Upper lobe of right lung (tissue), 1 donor: ENCODE measurements at places on chromosomes 7 and 10. TPM values are rescaled to one million over a fixed set of nuclear protein-coding genes. Genes with fewer than 3 reads are reported as not detected.

Gene ERV3-1
- 24.9 TPM for total RNA-seq

Gene FAM13C
- total RNA-seq, result 11.8 TPM

GRCh38 chr10:48251525-48252353 lies 22.8 kb downstream of the FRMPD2 start:
- H3K36me3 ChIP-seq, result no peaks in the 10 kb centered on the region
- no peak overlapping the region for H3K27ac ChIP-seq
- DNase-seq, result no peak
- no peaks in the 10 kb centered on the region for H3K4me1 ChIP-seq
- H3K4me3 ChIP-seq, result no peak overlapping the region

GRCh38 chr10:119451300-119451896 lies 91.1 kb downstream of the RGS10 start:
- no peaks in the 10 kb centered on the region for H3K4me1 ChIP-seq
- no peak overlapping the region for H3K4me3 ChIP-seq
- H3K36me3 ChIP-seq, result peaks cover 76% of the 10 kb centered on the region
- no peak for DNase-seq
- no peaks in the 10 kb centered on the region for H3K27me3 ChIP-seq

GRCh38 chr7:7857143-7857583 lies 111.4 kb upstream of the GLCCI1 start:
- H3K4me1 ChIP-seq, result no peaks in the 10 kb centered on the region
- no peak overlapping the region for H3K27ac ChIP-seq
- H3K27me3 ChIP-seq, result no peaks in the 10 kb centered on the region
- H3K4me3 ChIP-seq, result no peak overlapping the region
- H3K36me3 ChIP-seq, result no peaks in the 10 kb centered on the region
- no peak for DNase-seq

Gene CTAGE15
- 0.93 TPM for total RNA-seq

DNA sequence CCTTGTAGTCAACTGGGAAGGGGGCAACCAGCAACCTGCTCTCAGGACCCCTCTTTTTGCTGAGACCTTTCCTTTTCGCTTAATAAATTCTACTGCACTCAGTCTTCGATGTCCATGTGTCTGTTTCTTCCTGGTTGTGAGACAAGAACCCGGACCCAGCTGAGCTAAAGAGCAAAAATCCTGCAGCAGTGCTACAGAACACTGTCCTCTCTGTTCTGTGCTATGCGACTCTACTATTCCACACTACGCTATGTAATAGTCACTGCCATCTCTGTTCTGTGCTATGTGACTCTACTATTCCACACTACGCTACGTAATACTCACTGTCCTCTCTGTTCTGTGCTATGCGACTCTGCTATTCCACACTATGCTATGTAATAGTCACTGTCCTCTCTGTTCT lies 34.3 kb downstream of the DIP2C start:
- H3K4me3 ChIP-seq, result no peak overlapping the region
- no peak for DNase-seq
- no peak overlapping the region for H3K27ac ChIP-seq
- peaks cover 17% of the 10 kb centered on the region for H3K4me1 ChIP-seq
- no peaks in the 10 kb centered on the region for H3K36me3 ChIP-seq
- no peaks in the 10 kb centered on the region for H3K27me3 ChIP-seq

- H3K36me3 ChIP-seq, result no peaks in the 10 kb centered on the region
- H3K4me1 ChIP-seq, result no peaks in the 10 kb centered on the region
- H3K27ac ChIP-seq, result no peak overlapping the region
- no peak overlapping the region for H3K4me3 ChIP-seq
- no peak for DNase-seq
These were observed 19.1 kb upstream of the GPAM start for GRCh38 chr10:112202561-112203241.

GRCh38 chr7:19009241-19009935 lies 108.0 kb downstream of the TWIST1 start:
- H3K4me1 ChIP-seq, result no peaks in the 10 kb centered on the region
- H3K36me3 ChIP-seq, result no peaks in the 10 kb centered on the region

Gene CDK5
- total RNA-seq, result 10.4 TPM

Gene VDAC2
- total RNA-seq, result 119 TPM

- H3K27me3 ChIP-seq, result no peaks in the 10 kb centered on the region
- no peak overlapping the region for H3K27ac ChIP-seq
- peaks cover 3% of the 10 kb centered on the region for H3K4me1 ChIP-seq
These were observed 198.9 kb upstream of the AOAH start for GRCh38 chr7:36923185-36923584.

Gene KIF11
- total RNA-seq, result 0.93 TPM

- peaks cover 49% of the 10 kb centered on the region for H3K36me3 ChIP-seq
- no peak overlapping the region for H3K27ac ChIP-seq
- H3K4me3 ChIP-seq, result no peak overlapping the region
- no peaks in the 10 kb centered on the region for H3K27me3 ChIP-seq
These were observed 72.0 kb upstream of the KCTD7 start for GRCh38 chr7:66556549-66557213.

DNA sequence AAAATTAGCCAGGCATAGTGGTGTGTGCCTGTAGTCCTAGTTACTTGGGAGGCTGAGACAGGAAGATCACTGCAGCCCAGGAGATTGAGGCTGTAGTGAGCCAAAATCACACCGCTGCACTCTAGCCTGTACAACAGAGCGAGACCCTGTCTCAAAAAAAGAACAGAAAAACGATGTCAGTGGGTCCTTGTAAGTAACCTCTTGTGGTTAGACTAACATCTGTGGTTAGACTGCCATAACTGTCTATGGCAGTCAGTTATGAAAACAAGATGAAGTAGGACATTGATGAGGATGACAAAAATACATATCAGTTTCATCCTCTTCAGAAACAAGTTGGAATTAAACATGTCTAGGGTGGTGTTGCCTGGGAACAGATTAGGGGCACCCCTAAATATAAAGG lies 53.3 kb downstream of the AKAP9 start:
- no peaks in the 10 kb centered on the region for H3K27me3 ChIP-seq
- H3K4me1 ChIP-seq, result no peaks in the 10 kb centered on the region
- H3K36me3 ChIP-seq, result peaks cover 64% of the 10 kb centered on the region
- no peak for DNase-seq

GRCh38 chr10:124883510-124884321 lies 58.2 kb upstream of the ZRANB1 start:
- no peaks in the 10 kb centered on the region for H3K36me3 ChIP-seq
- no peak for DNase-seq
- H3K27me3 ChIP-seq, result no peaks in the 10 kb centered on the region
- no peak overlapping the region for H3K27ac ChIP-seq
- H3K4me1 ChIP-seq, result no peaks in the 10 kb centered on the region
- H3K4me3 ChIP-seq, result no peak overlapping the region

- peak; percentile 54 for DNase-seq
- H3K4me1 ChIP-seq, result no peaks in the 10 kb centered on the region
- H3K27me3 ChIP-seq, result no peaks in the 10 kb centered on the region
- H3K4me3 ChIP-seq, result no peak overlapping the region
These were observed 33.5 kb upstream of the RET start for GRCh38 chr10:43043342-43043772.

Gene FKBP14
- total RNA-seq, result 11.5 TPM

Gene PFKP
- 29.3 TPM for total RNA-seq

DNA sequence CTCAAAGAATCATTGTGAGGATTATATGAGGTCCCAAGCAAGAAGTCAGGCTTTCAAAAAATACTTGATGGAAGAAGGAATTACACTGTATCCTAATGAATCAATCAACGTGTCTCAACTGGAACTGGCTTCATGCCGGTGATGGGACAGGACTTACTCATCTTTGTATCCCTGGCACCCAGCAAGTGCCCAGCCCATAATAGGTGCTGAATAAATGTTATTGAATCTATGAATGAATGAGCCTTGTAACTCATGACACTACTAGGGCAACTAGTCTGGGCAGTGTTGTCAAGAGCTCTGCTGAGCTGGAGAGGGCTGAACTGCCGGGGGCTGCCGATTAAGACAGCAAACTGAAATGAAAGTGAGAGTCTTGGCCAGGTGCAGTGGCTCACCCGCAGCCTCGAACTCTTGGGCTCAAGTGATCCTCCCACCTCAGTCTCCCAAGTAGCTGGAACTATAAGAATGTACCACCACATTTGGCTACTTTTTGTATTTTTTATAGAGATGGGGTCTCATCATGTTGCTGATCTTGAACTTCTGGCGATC lies 87.2 kb upstream of the KIF5B start:
- no peak for DNase-seq
- H3K36me3 ChIP-seq, result no peaks in the 10 kb centered on the region
- peaks cover 21% of the 10 kb centered on the region for H3K4me1 ChIP-seq
- H3K4me3 ChIP-seq, result no peak overlapping the region
- H3K27ac ChIP-seq, result no peak overlapping the region
- H3K27me3 ChIP-seq, result no peaks in the 10 kb centered on the region

DNA sequence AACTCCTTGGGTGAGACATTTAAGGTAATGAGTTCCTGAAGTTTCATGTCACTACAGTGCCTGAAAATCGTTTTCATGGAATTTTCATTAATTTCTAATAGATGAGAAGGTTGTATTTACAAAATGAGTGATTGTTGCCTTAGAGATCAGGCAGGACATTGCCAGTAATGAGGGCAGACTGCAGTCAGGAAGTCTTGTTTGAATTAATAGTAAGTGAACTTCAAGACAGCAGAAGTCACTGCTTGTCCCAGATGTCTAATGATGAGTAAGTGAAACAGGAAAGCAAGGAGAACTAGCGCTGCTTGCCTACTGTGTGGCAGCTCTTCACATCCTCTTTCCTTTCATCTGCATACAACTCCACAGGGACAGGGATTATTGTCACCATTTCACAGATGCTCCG lies 237.4 kb downstream of the BAMBI start:
- no peak overlapping the region for H3K27ac ChIP-seq
- DNase-seq, result no peak
- H3K4me1 ChIP-seq, result no peaks in the 10 kb centered on the region
- no peaks in the 10 kb centered on the region for H3K27me3 ChIP-seq
- H3K36me3 ChIP-seq, result no peaks in the 10 kb centered on the region

Gene TET1
- 2.1 TPM for total RNA-seq

- DNase-seq, result peak; percentile 43
- H3K27ac ChIP-seq, result no peak overlapping the region
- no peaks in the 10 kb centered on the region for H3K27me3 ChIP-seq
These were observed 7.3 kb downstream of the PWWP2B start for GRCh38 chr10:132404169-132404880.

GRCh38 chr10:115001506-115002381 lies 63.7 kb downstream of the TRUB1 start:
- no peaks in the 10 kb centered on the region for H3K36me3 ChIP-seq
- H3K27me3 ChIP-seq, result no peaks in the 10 kb centered on the region
- H3K4me3 ChIP-seq, result peak overlapping the region; percentile 32

- H3K27me3 ChIP-seq, result no peaks in the 10 kb centered on the region
- H3K4me1 ChIP-seq, result peaks cover 9% of the 10 kb centered on the region
- DNase-seq, result no peak
- H3K4me3 ChIP-seq, result no peak overlapping the region
These were observed 123.0 kb upstream of the SVIL start for GRCh38 chr10:29757551-29758297.
